ENCODE measurements at places on chromosomes 12 and 14.

DNA sequence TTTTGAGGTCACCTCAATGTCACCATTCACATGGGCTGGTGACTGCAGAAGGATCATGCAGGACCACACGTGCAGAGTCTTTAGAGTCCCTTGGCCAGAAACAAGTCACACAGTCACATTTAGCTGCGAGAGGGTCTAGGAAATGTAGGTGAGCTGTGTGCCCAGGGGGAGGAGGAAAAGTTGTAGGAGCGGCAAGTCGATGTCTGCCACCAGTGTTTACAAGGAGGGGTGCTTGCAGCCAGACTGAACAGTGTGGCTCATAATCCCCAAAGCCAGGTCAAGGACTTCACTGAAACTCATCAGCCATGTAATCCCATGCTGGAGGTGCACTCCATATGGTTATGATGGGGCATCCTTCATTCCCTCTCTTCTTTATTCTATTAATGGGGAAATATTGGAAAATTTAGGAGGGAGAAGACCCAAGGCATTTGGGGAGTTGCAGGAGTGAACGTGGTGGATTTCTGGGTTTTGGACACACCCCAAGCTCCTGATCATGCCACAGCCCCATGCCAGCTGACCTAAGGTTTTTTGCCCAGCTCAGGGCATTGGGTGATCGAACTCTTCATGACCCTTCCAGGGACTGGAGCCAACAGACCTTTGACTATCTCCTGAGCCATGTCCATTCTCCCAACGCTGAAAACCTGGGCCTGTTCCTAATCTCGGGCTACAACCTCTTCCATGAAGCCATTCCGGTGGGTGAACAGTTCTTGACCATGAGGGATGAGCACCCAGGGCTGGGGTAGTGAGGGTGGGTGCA lies 7.2 kb downstream of the DAO start:
- no peak for DNase-seq
- H3K4me3 ChIP-seq, result no peak overlapping the region
- no peaks in the 10 kb centered on the region for H3K4me1 ChIP-seq
- no peaks in the 10 kb centered on the region for H3K36me3 ChIP-seq
- peaks cover 12% of the 10 kb centered on the region for H3K27me3 ChIP-seq
- no peak overlapping the region for H3K27ac ChIP-seq

GRCh38 chr12:101498252-101498651 lies 23.1 kb downstream of the SPIC start:
- no peak for DNase-seq
- H3K36me3 ChIP-seq, result no peaks in the 10 kb centered on the region
- no peaks in the 10 kb centered on the region for H3K4me1 ChIP-seq
- no peak overlapping the region for H3K4me3 ChIP-seq
- no peaks in the 10 kb centered on the region for H3K27me3 ChIP-seq
- H3K27ac ChIP-seq, result no peak overlapping the region

DNA sequence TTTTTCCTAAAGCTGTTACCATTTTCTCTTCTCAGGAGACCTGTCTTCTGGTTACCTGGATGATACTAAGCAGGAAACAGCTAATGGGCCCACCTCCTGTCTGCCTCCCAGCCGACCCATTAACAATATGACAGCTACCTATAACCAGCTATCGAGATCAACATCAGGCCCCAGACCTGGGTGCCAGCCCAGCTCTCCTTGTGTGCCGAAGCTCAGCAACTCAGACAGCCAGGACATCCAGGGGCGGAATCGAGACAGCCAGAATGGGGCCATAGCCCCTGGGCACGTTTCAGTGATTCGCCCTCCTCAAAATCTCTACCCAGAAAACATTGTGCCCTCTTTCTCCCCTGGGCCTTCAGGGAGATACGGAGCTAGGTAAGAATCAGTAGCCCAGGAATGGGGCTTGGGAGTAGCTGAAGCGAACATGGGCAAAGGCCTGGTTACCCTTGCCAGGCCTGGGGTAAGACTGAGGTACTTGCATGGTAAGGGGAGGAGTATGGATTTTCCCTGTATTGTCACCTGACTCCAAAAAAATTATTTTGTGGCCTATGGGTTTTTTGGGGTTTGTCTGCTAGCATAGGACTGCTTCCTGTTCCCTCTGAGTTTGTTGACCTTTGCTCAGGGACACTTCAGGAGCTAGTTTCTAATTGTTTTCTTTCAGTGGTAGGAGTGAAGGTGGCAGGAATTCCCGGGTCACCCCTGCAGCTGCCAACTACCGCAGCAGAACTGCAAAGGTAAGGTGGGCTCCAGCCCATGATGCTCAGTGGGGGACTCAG lies 26.6 kb downstream of the TRAFD1 start:
- DNase-seq, result no peak
- peaks cover 4% of the 10 kb centered on the region for H3K4me1 ChIP-seq
- no peaks in the 10 kb centered on the region for H3K27me3 ChIP-seq
- H3K4me3 ChIP-seq, result no peak overlapping the region

DNA sequence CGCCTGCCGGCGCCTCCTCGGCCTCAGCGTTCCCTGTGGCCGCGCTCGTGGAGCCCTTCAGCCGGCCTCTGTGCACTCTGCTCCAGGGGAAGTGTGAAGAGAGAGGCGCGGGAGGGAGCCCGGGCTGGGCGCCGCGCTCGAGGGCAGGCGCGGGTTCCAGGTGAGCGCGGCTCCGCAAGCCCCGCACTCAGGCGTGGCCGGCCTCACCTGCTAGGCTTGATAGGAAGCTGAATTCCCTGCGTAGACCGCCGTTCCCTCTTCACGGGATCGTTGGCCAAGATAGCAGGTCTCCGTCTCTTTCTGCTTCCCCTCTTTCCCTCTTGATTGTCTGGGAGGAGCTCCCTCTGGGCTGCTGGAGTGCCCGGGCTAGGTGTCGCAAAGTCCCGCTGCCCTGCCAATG lies 89.7 kb downstream of the ASCL4 start:
- peaks cover 43% of the 10 kb centered on the region for H3K27me3 ChIP-seq
- DNase-seq, result no peak
- H3K27ac ChIP-seq, result no peak overlapping the region
- H3K4me3 ChIP-seq, result no peak overlapping the region

DNA sequence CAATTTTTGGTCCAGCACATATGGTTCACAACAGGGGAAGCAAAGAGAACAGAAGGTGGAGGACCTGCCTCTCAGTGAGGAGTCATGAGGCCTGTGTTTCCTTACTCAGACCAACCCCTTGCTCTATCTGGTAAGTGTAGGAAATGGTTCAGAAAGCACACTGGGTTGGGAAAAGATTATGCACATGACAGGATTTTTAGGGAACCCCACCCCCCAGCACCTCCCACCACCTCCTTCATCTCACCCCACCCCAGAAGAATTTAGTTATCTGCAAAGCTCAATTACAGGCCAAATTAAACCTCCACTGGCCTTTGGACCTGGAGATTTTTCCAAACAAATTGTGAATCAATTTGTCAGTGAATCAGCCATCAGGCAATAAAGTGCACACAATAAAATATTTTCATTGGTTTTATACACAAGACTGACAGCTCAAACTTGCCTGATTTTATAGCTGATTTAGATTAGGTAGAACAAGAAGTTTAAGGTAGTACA lies 132.8 kb downstream of the DACT1 start:
- no peaks in the 10 kb centered on the region for H3K36me3 ChIP-seq
- H3K27ac ChIP-seq, result no peak overlapping the region
- no peak overlapping the region for H3K4me3 ChIP-seq
- no peaks in the 10 kb centered on the region for H3K27me3 ChIP-seq
- no peak for DNase-seq

GRCh38 chr12:114998750-114999128 lies 314.8 kb upstream of the TBX3 start:
- H3K27me3 ChIP-seq, result no peaks in the 10 kb centered on the region
- no peaks in the 10 kb centered on the region for H3K36me3 ChIP-seq
- H3K4me3 ChIP-seq, result no peak overlapping the region
- H3K4me1 ChIP-seq, result no peaks in the 10 kb centered on the region
- H3K27ac ChIP-seq, result no peak overlapping the region

DNA sequence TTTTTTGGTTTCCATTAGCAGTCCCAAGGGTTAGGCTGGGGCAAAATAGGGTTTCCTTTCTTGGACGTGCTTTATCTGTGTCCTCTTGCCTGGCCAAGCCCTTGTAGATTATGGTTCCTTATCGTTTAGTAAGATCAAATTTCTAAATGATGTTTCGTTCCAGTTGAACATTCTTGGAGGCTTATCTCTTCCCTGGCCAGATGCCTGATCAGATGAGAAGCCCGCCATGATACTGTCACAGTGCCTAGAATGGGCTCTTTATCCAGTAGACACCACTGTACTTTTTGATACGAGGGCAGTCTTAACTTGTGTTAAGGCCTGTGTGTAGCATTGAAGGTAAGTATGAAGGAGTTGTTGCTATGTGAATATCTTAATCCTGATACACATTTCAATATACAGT lies 76.1 kb upstream of the TMEM263 start:
- no peak for DNase-seq
- H3K36me3 ChIP-seq, result peaks cover 12% of the 10 kb centered on the region
- no peaks in the 10 kb centered on the region for H3K27me3 ChIP-seq
- H3K4me1 ChIP-seq, result no peaks in the 10 kb centered on the region
- no peak overlapping the region for H3K27ac ChIP-seq

GRCh38 chr12:107955966-107956643 lies 173.0 kb upstream of the WSCD2 start:
- peaks cover 6% of the 10 kb centered on the region for H3K27me3 ChIP-seq
- H3K27ac ChIP-seq, result no peak overlapping the region
- no peaks in the 10 kb centered on the region for H3K4me1 ChIP-seq
- no peak overlapping the region for H3K4me3 ChIP-seq
- DNase-seq, result no peak
- H3K36me3 ChIP-seq, result no peaks in the 10 kb centered on the region

GRCh38 chr14:74179856-74180255 lies 59.4 kb upstream of the VSX2 start:
- no peak overlapping the region for H3K27ac ChIP-seq
- H3K4me1 ChIP-seq, result no peaks in the 10 kb centered on the region
- no peaks in the 10 kb centered on the region for H3K36me3 ChIP-seq
- H3K27me3 ChIP-seq, result no peaks in the 10 kb centered on the region
- H3K4me3 ChIP-seq, result no peak overlapping the region
- no peak for DNase-seq

GRCh38 chr14:50798048-50798421 lies 32.9 kb downstream of the NIN start:
- no peaks in the 10 kb centered on the region for H3K27me3 ChIP-seq
- no peak overlapping the region for H3K27ac ChIP-seq
- no peak overlapping the region for H3K4me3 ChIP-seq
- peaks cover 18% of the 10 kb centered on the region for H3K36me3 ChIP-seq

GRCh38 chr14:75461755-75462349 lies 34.0 kb downstream of the JDP2 start:
- H3K27me3 ChIP-seq, result no peaks in the 10 kb centered on the region
- no peak overlapping the region for H3K27ac ChIP-seq
- peaks cover 9% of the 10 kb centered on the region for H3K4me1 ChIP-seq
- H3K4me3 ChIP-seq, result no peak overlapping the region
- no peaks in the 10 kb centered on the region for H3K36me3 ChIP-seq
- DNase-seq, result no peak

GRCh38 chr12:107530701-107531100 lies 154.9 kb upstream of the PWP1 start:
- no peaks in the 10 kb centered on the region for H3K36me3 ChIP-seq
- H3K27ac ChIP-seq, result no peak overlapping the region
- no peak overlapping the region for H3K4me3 ChIP-seq

DNA sequence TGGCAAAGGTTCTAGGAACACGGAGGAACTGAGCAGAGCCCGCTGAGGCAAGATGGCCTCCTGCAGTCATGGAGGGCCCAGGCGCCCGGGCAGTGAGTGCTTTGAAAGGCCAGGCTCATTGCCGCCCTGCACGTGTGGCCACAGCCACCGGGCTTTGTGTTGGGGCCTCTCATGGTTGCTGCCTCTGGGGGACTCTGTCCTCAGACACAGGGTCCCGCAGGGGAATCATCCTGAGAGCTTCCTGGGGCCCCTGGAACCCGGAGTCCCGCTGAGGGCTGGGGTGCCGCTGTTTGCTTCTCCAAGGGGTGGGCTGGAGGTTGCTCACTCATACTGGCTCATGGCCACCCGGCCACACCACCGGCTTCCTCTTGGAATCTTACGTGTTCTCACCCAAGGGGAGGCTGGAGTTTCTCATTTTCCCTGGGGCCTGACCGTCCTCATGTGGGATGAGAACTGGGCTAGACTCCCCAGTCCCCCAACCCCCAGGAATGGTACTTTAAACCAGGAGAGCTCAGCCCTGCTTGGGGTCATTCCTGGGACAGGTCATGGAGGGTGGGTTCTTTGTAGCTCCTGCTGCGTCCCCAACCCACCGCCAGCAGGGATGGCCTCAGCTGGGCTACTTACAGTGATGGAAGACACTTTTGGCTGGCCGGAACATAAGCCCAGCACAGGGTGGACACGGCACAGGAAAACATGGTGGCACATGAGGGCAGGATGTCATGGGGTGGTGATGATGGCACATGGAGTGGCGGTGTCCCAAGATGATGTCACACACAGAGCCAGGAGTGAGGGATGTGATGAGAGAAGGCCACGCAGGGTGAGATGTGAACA lies 21.1 kb upstream of the LRTM2 start:
- peaks cover 15% of the 10 kb centered on the region for H3K27me3 ChIP-seq
- no peak overlapping the region for H3K27ac ChIP-seq
- H3K36me3 ChIP-seq, result no peaks in the 10 kb centered on the region
- H3K4me1 ChIP-seq, result peaks cover 9% of the 10 kb centered on the region

GRCh38 chr14:103298620-103299019 lies 35.4 kb upstream of the EIF5 start:
- H3K4me3 ChIP-seq, result no peak overlapping the region
- no peaks in the 10 kb centered on the region for H3K4me1 ChIP-seq
- DNase-seq, result no peak
- H3K27ac ChIP-seq, result no peak overlapping the region

DNA sequence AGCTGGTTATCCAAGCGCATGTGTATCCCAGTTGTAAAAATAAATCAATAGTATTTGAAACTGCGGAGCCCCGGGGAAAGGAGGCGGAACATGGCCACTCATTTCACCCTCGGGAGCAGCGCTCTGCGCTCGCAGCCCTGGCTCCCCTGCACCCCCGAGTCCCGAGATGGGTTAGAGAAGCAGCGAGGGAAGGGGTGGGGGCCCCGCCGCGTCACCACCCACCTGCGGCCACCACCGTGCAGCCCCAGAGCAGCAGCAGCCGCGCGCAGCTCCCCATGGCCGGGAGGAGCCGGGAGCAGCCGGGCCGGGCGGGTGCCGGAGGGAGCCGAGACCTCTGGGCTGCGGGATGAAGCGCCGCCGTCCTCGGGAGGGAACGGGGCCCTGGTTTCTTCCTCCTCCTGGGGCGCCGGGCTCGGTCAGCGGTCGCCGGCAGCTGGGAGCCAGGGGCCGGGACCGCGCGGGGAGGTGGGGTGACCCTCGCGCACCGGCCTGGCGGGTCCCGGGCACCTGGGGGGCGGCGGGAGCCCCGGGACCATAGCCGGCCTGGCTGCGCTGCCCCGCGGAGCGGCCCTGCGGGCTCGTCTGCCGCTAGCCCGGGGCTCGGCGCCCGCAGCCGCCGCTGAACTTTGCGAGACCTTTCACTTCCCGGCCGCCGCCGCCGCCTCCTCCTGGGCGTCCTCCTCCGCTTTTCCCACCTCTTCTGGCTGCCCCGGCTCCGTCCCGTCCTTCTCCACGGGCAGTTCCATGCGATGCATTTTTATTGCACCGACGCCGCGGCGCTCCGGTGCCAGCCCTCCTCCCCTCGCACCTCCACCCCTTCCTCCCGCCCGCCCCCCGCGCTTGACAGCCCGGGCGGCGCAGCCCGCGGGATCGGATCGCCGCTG lies at the start of gene NTN4:
NTN4 (minus strand) TSS at position 732 of the 884 bp plus-strand sequence; CDS start at position 277, 455 bp downstream.
- DNase-seq, result peak; percentile 39
- no peak within 1 kb of the TSS for H3K27ac ChIP-seq
- H3K4me1 ChIP-seq, result peaks cover 13% of the 10 kb centered on the region
- peaks cover 58% of the 10 kb centered on the region for H3K27me3 ChIP-seq
- H3K4me3 ChIP-seq, result peak within 1 kb of the TSS; percentile 66
- H3K36me3 ChIP-seq, result peaks cover 1% of the 10 kb centered on the region
